ENCODE measurements at places on chromosomes 11 and 22.

DNA sequence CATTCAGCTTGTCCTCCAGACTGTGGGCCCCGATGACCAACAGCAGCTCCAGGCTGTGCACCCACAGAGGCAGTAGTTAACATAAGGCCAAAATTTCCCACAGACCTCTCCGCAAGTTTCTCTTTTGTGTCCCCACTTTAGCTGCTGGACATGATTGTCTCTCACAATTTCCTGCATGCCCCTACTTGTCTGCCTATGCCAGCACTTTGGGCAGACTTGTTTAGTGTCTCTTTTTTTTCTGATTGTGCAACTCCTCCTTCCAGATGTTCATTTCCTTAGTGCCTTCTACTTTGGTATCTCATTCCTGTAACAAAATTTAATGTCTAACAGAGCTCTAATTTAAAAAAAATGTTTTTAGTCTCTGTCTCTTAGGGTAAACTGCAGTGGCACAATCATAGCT lies 23.8 kb upstream of the SCN3B start:
- DNase-seq, result no peak

GRCh38 chr11:76617553-76618265 lies 52.8 kb downstream of the LRRC32 start:
- DNase-seq, result no peak

DNA sequence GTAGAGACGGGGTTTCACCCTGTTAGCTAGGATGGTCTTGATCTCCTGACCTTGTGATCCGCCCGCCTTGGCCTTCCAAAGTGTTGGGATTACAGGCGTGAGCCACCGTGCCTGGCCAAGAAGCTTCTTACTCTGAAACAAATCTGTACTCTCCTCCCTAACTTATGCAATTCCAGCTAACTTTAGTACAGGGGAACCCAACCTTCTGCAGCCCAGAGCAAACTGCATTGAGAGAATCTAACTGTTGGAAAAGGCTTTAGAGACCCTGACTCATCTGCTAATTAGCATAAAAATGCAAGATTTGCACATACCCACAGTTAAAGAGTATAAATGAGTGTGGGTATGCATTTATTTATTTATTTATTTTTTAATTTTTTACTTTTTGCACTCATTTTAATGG lies 64.8 kb downstream of the APOL5 start:
- DNase-seq, result no peak

DNA sequence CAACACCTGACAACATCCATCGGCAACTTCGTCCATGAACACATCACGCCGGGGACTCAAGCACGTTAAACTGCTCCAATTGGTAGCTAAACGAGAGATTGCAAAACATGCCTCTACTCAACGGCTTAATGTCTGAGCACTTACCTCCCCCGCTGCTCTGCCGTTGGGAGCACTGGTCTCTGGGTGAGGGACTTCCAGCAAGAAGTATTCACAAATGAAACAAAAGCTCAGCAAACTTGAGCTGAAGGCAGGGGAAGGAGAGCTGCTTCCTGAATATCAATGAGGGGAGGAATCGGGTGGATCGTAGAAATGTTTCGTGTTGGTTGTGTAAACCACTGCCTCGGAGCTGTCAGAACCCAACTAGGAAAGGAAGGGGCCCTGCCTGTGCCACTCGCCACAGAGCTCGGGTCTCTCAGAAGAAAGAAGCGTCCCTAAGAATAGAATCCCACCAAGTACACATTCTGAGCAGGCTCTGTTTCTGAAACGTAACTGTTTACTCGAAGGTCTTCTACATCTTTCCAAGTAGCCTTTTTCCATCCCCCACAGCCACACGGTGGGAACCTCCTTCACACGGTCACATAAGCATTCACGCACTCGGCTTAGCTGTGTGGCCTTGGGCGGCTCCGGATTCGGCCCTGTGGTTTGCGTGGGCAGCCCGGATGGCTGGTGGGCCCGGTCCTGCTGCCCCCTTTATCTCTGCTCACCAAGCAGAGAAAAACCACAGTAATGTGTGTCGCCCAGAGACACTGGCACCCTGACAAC lies at the start of gene MLC1:
MLC1 (minus strand) TSS at position 216 of the 762 bp plus-strand sequence. CDS start 524 bp downstream, outside the sequence.
- no peak for DNase-seq

- DNase-seq, result no peak
These were observed 120.6 kb downstream of the PDE3B start for GRCh38 chr11:14764179-14764578.

DNA sequence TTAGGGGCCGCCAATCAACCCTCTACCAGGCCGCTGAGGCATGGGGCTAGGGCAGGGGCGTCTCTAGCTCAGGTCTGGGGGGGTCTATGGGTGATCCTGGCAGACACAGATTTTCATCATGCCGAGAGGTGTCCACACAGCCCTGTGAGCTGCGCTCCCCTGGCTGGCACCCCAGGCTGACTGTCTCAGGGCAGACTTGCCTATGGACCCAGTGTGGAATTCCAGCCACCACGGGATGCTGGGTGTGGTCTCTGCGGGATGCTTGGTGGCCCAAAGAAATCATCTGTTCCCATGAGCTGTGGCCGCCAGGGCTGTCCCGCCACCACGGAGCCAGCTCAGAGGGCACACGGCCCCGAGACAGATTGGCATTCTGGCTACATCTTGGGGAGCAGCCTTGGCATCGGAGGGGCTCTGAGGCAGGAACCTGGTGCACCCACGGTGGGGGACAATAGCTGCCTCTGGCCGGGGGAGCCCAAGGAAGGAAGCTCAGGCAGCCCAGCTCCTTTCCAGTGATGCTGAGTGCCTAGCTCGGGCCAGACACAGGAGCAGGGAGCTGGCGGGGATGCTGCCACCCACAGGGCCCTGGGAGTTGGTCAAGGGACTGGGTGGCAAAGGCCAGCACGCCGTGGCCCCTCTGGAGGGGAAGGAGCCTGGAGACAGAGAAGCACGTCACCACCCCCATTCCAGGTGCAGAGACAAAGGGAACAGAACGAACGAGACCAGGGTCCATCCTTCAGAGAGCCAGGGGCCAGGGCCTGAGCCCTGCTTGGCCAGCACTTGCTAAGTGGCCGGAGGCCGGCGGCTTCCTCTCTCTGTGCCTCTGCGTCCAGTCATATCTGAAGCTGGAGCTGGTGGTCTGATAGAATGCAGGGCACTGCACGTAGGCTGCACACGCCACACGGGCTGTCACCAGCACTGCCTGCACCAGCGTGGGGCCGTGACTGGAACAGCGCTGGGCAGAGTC lies 64.4 kb upstream of the FGF3 start:
- peak; percentile 45 for DNase-seq

GRCh38 chr11:118002010-118002540 lies 15.9 kb downstream of the IL10RA start:
- no peak for DNase-seq

DNA sequence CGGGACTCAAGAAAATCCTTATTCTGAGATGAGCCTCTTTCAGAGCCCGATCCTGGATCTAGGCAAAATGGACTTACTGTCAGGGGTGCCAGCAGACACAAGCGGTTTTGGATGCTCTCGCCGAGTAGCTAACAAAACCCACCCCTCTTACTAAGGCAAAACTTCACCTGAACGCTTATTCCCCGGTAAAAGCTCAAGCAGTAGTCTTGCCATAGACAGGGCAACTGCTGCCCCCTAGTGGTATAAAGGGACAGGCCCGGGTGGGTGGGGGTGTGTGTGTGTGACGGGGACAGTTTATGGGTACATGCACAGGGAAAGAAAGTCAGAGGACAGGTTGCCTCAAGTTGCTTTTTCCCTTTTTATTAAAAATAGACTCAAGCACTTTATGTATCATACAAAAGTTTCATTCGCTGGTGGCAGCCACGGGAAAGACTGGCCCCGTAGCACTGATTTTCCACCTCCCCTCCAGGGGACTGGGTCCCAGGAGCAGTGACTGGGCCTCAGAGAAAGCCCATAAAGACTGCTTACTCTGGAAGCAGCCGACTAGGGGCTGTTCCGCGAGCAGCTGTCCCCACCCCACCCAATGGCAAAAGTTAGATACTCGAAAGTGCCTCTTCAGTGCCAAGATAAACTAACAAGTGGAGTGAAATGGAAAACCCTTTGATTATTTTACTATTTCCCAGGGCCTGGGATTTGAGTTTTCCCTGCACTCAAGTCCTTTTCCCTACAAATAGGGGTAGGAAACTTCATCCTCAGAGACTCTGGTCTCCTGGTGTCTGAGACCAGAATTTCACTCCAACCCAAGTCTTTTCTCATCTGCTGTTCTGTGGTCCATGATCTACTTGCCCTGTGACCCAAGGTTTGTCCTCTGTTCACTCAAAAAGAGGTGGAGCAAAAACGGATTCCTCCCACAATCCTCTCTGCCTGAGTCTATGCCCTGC lies 4.7 kb downstream of the YPEL4 start:
- peak; percentile 84 for DNase-seq

DNA sequence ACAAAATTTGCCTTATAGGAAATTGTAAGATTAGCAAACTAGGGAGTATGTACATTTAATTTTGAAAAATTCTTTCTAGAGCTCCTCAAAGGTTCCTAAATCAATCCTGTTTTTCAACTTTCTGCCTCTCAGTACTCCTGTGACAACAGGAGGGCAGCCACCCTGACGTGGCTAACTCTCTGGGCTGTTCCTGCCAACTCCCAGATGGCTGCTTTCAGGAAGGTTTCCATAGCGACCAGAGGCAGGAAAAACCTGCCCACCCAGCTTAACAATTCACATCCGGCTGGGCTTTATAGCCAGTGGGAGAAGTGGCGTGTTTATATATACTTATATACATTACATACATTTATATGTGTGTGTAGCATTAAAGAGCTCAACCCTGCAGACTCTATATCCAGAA lies 26.5 kb downstream of the SGSM3 start:
- DNase-seq, result peak; percentile 88

- no peak for DNase-seq
These were observed 14.6 kb downstream of the ENDOD1 start for GRCh38 chr11:95104121-95104830.

- DNase-seq, result peak; percentile 24
These were observed 183.8 kb upstream of the NTM start for GRCh38 chr11:131186629-131187101.

DNA sequence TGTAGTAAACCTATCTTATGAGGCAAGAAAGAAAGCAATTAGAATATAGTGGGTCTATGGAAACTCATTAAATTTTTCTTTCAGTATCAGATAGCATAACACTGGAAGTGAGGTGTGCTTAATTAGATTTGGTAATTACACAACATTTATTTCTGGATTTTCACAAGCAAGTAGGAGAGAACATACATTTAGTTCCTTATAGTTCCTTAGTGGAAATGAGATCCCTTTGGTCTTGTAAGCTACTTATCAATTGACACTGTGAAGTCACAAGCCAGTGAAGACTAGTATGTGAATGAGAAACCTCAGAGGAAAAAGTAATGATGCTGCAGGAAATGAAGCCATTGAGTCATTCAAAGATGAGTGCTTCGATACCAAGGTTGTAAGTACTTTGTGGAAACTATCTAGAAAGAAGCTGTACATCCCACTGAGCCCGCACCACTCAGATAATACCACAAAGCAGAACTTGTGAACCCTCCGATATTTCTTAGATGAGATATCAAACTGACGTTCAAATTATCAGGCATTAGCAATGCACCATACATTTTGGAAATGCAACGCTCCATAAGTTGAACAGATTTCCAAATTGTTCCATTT lies 53.5 kb downstream of the ENTHD1 start:
- DNase-seq, result no peak

GRCh38 chr22:36180038-36180880 lies 19.7 kb upstream of the APOL3 start:
- peak; percentile 80 for DNase-seq

DNA sequence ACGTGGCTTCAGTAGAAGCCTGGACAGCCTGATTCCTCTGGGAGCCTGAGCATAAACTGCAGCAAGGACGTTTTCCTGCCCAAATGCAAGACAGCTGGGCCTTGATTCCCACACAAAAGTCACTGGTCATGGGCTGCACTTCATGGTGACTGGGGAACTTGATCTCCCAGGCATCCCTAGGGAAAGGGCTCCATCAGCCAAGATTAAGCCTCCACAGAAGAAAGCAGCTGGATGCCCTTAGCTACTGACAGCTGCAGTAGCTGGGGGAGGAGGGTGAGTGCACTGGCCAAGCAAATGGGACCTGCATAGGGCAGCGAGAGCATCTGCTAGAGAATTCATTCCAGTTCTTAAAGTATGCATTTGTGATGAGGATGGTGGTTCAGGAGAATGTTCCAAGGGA lies 267.4 kb upstream of the ISX start:
- peak; percentile 74 for DNase-seq

DNA sequence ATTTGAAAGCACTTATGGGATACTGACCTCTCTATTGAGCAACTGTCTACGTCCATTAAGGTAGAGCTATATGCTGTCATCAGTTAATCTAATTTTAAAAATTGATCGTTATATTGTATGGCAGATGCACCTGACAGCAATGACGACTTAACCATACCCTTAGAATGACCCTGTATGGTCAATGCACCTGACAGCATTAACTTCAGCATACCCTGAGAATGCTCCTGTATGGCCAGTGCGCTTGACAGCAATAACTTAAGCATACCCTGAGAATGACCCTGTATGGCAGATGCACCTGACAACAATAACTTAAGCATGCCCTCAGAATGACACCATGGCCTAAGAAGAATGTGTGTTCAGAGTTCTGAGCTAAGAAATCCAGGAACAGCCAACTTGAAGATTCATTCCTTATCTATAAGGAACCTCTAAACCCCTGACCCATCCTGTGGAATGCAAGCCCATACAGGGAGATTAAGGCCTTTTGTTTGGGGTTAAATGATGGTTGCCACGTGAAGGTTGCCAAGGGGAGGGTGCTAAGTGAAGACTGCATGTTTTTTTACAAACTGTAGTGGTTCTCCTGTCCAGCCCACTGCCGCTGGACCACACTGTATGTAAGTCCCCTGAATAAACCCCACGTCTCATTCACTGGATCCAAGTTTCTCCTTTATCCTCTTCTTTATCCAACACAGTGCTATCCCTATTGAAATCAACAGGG lies 138.3 kb downstream of the GUCY1A2 start:
- DNase-seq, result no peak

- DNase-seq, result peak; percentile 85
These were observed 29.2 kb upstream of the PLET1 start for GRCh38 chr11:112289588-112290492.

GRCh38 chr11:113906516-113906915 lies 1.9 kb downstream of the HTR3B start:
- DNase-seq, result no peak

GRCh38 chr22:29628996-29629902 lies 25.8 kb downstream of the NF2 start:
- DNase-seq, result no peak

DNA sequence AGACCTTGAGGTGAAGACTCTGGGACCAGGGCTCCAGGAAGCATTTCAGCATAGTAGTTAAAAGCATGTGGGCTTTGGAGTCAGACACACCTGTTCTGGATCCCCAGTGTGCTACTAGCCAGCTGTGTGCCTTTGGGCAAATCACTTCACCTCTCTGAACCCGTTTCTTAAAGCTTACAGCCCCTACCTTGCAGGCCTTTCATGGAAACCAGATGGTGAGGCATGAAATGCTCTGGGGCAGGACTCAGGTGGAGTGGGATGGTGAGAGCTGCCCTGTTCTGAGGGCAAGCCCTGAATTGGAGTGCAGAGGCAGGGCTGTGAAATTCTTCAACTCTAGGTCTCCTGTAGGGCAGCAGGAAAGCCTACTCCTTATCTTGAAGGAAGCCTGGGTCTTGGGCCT lies 10.5 kb downstream of the UCP2 start:
- no peak for DNase-seq

- DNase-seq, result no peak
These were observed 85.2 kb downstream of the CCDC81 start for GRCh38 chr11:86459682-86460460.
